ENCODE measurements at places on chromosomes 4 and X. TPM values are rescaled to one million over a fixed set of nuclear protein-coding genes. Genes with fewer than 3 reads are reported as not detected.

Gene CSN1S1
- not detected for polyA plus RNA-seq

Gene DKC1
- polyA plus RNA-seq: 31.5 TPM

Gene SYTL5
- 0.48 TPM for polyA plus RNA-seq

Gene CYBB
- polyA plus RNA-seq: not detected

Gene PHKA1
- polyA plus RNA-seq: 1.5 TPM

Gene USP27X
- 3.0 TPM for polyA plus RNA-seq

Gene NLGN4X
- polyA plus RNA-seq: 0.48 TPM

Gene PABPC1L2B
- polyA plus RNA-seq: not detected

Gene MAGEC1
- polyA plus RNA-seq: not detected

Gene XAGE1A
- not detected for polyA plus RNA-seq

Gene CENPE
- 2.4 TPM for polyA plus RNA-seq

Gene ITGB1BP2
- polyA plus RNA-seq: 6.8 TPM

Gene VEGFC
- polyA plus RNA-seq: 47.7 TPM

Gene PPEF2
- polyA plus RNA-seq: not detected

Gene SNX12
- polyA plus RNA-seq: 82.5 TPM

Gene LONRF3
- not detected for polyA plus RNA-seq

Gene AMTN
- polyA plus RNA-seq: not detected

Gene FMR1
- polyA plus RNA-seq: 14.3 TPM

Gene TMLHE
- 16.8 TPM for polyA plus RNA-seq

Gene POLA1
- 2.5 TPM for polyA plus RNA-seq

Gene F11
- polyA plus RNA-seq: not detected

Gene CT45A5
- not detected for polyA plus RNA-seq

Gene FGG
- polyA plus RNA-seq: not detected

Gene RTL5
- 1.5 TPM for polyA plus RNA-seq

Gene BGN
- polyA plus RNA-seq: 487 TPM

Gene PDHA1
- polyA plus RNA-seq: 113 TPM

Gene ETNPPL
- polyA plus RNA-seq: not detected

Gene INPP4B
- polyA plus RNA-seq: 18.1 TPM

Gene CT45A1
- polyA plus RNA-seq: not detected

Gene SSX2B
- polyA plus RNA-seq: not detected

Gene KDR
- not detected for polyA plus RNA-seq

Gene SLC34A2
- 0.02 TPM for polyA plus RNA-seq

Gene GAGE2A
- not detected for polyA plus RNA-seq

Gene SPIN2B
- polyA plus RNA-seq: 5.8 TPM

Gene SOD3
- polyA plus RNA-seq: 14.9 TPM

Gene FAM114A1
- polyA plus RNA-seq: 184 TPM

Gene HSFX3
- polyA plus RNA-seq: not detected

Gene PPP4R3C
- not detected for polyA plus RNA-seq

Gene HOPX
- polyA plus RNA-seq: not detected

Gene CT45A2
- polyA plus RNA-seq: not detected

Gene VCX3B
- polyA plus RNA-seq: not detected

Gene HEPH
- polyA plus RNA-seq: 8.6 TPM

Gene RASGEF1B
- not detected for polyA plus RNA-seq

Gene NHSL2
- 7.9 TPM for polyA plus RNA-seq

Gene SMR3B
- polyA plus RNA-seq: not detected

Gene MAGEA9B
- not detected for polyA plus RNA-seq
